ENCODE measurements at places on chromosomes 2 and 18.

- no peak for DNase-seq
Measured at GRCh38 chr2:890214-890613, 60.4 kb upstream of the SNTG2 start.

DNA sequence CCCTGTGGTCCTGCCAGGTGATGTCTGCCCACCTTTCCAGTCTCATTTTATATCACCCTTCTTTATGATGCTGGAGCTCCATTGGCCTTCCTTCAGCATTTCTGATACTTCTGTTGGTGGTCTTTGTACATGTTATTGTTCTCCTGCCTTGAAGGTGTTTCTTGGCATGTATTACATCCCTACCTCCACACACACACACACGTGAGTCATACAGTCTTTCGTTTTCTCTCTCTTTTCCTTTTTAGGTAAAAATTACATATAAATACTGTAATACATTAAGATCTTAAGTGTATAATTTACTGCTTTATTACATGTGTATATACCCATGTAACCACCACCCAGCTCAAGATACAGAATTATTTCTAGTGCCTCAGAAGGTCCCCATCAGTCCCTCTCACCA, 10.2 kb upstream of the ADGRF3 start:
- no peak for DNase-seq

GRCh38 chr2:237896507-237896892, 37.1 kb downstream of the RAMP1 start:
- no peak for DNase-seq

DNA sequence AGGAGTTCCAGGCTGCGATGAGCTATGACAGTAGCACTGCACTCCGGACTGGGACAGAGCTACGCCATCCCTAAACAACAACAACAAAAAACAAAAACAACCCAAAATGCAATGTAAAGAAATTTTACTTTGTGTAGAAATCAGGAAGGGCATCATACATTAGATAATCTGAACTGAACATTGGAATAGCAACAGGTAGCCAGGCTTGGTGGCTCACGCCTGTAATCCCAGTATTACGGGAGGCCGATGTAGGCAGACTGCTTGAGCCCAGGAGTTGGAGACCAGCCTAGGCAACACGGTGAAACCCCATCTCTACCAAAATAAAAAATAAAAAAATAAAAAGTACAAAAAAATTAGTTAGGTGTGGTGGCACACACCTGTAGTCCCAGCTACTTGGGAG, 2.1 kb upstream of the PNO1 start:
- no peak for DNase-seq

DNA sequence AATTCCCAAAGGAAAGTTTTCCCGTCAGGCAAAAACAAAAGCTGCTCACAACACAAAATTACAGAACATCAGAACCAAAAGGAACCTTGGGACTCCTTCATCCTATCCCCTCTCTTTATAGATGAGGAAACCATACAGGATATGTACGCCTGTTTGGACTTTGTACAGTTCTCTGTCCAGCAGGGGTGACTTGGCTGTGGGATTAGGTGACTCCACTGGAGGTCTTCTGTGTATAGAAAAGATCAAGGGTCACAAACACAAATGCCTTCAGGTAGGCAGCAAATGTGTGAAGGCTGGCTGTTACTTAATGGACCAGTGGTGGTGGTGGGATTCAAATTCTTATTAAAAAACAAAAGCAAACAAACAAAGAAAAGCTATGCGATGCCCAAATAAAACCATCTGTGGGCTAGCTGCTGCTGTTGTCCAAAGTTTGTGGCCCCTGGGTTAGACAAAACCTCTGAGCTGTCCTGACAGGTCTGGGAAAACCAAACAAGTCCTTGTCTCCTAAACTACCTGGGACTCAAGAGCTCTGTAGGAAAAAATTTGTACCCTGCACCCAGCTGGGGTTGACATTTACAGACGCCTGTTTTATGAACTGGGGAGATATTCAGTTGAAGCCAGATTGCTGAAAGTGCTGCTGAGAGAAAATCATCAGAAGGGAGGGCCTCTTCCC, 1.3 kb upstream of the CEP68 start:
- no peak for DNase-seq

GRCh38 chr2:38260972-38261371, 116.1 kb downstream of the ATL2 start:
- no peak for DNase-seq

- no peak for DNase-seq
Measured at GRCh38 chr2:58644451-58644850, 403.3 kb upstream of the FANCL start.

GRCh38 chr18:45386041-45386655, 229.1 kb upstream of the SLC14A2 start:
- DNase-seq, result no peak

DNA sequence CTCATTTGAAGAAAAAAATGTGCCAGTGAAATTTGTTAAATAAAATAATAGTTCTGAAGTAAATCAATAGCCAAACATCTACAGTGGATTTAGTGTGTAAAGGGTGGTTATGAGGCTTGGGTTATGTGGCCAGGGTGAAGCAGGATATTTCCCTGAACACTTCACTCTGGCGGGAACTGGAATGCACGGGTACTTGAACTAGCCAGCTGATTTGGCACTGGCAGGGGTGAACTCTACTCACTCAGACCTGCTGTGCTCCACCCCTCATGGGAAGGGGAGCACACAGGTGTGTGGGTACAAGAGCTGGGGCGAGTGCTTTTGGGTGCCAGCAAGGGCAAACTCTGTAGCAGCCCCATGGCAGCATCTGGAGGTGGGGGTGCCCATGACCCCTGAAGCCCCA, 278.2 kb downstream of the CALCRL start:
- no peak for DNase-seq

DNA sequence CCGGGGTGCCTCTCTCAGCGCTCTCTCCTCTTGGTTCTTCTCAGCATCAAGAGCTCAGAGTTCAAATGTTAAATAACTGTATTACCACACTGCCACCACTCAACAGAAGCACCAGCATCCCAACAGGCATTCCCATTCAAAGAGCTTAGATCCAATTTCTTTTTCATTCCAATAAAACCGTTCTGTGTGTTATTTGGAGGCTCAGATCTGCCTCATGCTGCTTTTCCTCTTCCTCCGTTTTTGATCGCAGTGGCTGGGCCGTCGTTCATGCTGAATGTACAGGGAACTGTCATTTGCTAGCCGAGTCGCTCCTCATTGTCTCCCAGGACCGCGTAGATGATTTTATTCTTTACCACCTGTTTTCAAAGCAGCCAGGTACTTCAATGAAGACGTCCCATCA, 798.9 kb upstream of the SALL3 start:
- DNase-seq, result no peak

GRCh38 chr2:230881840-230882239, 17.1 kb downstream of the ITM2C start:
- no peak for DNase-seq

GRCh38 chr18:48813321-48813720, 137.4 kb downstream of the SMAD7 start:
- no peak for DNase-seq

DNA sequence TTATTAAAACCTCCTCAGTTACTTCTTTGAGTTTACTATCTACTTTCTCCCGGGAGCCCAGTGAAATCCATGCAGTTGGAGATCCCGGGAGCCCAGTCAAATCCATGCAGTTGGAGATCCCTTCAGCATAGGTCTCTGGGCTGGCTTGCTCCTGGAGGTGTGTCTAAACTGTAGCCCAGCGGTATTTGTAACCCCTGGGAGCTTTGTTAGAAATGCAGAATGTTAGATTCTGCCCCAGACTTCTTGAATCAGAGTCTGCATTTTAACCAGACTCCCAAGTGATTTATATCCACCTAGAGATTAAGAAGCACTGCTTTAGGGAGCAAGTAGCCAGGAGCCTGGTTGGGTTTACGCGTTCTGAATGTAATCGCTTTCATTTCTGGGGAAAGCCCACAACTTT, 54.5 kb downstream of the ARHGAP28 start:
- DNase-seq, result no peak

- no peak for DNase-seq
Measured at GRCh38 chr2:218776488-218776887, 5.5 kb upstream of the CYP27A1 start.

GRCh38 chr2:23502096-23502495, 117.1 kb downstream of the KLHL29 start:
- DNase-seq, result no peak

- DNase-seq, result no peak
Measured at GRCh38 chr2:226703514-226703913, 96.1 kb downstream of the IRS1 start.

DNA sequence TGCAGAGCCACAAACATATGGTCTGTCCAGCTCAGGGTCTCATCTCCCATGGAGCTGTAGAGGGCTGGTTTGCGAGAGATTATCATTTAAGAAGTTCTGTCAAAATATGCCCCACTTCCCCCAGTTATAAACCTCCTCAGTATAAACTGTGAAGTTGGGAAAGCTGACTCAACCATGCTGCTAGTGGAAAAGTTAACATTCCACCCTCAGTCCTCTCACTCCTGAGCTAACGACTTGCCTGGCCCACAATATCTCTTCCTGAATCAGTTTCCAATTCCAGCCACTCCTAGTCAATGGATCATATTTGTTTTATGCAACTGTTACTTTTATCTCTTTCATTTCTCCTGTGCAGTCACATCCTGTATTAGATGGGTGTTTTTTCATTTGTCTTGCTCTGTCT, 326.2 kb downstream of the SETBP1 start:
- DNase-seq, result no peak

DNA sequence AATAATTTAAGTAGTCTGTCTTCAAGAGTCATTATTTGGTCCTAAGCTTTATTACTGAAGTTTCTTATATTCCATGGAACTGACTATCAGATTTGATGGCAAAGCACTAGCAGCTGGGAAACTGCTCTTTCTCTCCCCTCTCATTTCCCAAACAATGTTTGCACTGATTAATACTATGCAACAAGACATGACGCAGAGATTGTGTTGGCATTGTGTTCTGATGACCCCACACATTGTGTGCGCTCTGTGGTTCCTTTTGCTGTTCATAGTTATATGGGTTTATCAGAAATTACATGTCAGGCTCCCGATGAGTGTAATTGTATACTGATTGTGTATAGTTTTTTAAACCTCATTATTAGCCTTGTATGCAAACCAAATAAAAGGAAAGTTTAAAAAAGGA, 331.6 kb upstream of the FANCL start:
- no peak for DNase-seq

DNA sequence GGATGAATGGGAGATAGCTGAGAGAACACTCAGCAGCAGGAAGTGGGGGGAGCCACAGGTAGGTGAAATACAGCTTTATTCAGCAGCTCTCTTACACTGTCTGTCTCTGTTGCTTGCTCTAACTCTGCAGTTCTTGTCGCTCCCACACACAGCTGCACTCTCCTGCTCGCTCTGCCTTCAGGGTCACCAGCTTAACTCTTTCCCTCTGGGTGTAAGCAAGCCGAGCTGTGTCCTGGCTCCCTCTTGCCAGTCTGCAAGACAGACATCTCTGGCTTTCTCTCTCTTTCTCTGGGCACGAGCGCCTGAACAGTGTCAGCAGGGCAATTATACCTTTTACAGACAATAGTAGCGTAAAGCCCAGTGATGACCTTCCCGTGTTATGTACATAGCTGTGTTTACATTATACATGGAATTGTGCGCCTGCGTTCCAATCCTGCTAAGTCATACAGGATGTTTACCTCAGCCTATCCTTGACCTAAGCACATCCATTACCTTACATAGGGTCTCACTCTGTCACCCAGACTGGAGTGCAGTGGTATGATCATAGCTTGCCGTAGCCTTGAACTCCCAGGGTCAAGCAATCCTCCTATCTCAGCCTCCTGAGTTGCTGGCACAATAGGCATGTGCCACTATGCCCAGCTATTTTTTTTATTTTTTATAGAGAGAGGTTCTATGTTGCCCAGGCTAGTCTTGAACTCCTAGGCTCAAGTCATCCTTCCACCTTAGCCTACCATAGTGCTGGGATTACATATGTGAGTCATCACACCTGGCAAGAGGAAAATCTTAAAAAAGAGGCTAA, 57.8 kb upstream of the CHN1 start:
- no peak for DNase-seq

GRCh38 chr2:236847023-236847422, 238.7 kb upstream of the COPS8 start:
- DNase-seq, result no peak

DNA sequence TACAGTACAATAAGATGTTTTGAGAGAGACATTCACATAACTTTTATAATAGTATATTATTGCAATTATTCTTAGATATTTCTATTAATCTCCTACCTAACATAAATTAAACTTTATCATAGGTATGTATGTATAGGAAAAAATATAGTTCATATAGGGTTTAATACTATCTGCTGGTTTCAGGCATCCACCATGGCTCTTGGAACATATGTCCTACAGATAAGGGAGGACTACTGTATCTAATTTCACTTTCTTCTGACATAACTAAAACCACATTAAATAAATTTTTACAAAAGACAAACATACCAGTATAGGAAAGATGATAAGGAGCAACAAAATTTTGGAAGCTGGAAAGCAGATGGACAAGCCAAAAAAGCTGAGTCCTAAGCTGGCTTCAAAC, 67.9 kb upstream of the TMEM17 start:
- DNase-seq, result no peak

All from stimulated activated CD8-positive, alpha-beta memory T cell treated with anti-CD3 and anti-CD28 coated beads, Interleukin-4, amount 100 ng/mL, for 1 hour (primary cell).